ENCODE measurements at places on chromosomes 2 and 18. TPM values are rescaled to one million over a fixed set of nuclear protein-coding genes. Genes with fewer than 3 reads are reported as not detected.
A peak's percentile ranks its signal among the peaks of the same experiment; 100 is the strongest.

Gene IL36RN
- not detected for total RNA-seq

Gene C1GALT1C1L
- not detected for total RNA-seq

Gene GALR1
- not detected for total RNA-seq

- DNase-seq, result peak; percentile 33
Observed at GRCh38 chr2:28567061-28567471, 71.2 kb downstream of the PLB1 start.

GRCh38 chr2:30960213-30960612 lies 153.0 kb upstream of the CAPN13 start:
- no peak for DNase-seq

Data from right lobe of liver (tissue), 6 donors.